NCI-H2171 (cell line): ENCODE measurements at places on chromosomes 4 and X.

DNA sequence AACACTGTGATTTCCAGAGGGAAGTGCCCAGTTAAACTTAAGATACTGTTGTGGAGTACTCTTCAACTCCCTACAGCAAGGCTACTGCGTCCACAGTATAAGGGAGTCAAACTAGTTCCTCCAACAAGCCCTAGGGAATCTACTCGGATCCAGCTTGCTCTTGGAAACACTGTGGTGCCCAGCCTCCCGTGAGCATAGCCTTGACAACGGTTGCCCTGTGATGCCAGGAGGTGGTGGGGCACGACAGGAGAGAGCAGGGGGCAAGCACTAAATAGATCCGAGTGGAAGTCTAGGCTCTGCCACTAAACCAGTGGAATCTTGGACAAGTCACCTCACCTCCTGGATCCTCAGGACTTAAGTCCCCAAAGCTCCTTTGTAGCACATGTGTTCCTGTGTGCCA, 45.6 kb downstream of the SMC1A start:
- no peak for DNase-seq

GRCh38 chrX:6004529-6004928, 224.1 kb downstream of the NLGN4X start:
- no peak for DNase-seq

DNA sequence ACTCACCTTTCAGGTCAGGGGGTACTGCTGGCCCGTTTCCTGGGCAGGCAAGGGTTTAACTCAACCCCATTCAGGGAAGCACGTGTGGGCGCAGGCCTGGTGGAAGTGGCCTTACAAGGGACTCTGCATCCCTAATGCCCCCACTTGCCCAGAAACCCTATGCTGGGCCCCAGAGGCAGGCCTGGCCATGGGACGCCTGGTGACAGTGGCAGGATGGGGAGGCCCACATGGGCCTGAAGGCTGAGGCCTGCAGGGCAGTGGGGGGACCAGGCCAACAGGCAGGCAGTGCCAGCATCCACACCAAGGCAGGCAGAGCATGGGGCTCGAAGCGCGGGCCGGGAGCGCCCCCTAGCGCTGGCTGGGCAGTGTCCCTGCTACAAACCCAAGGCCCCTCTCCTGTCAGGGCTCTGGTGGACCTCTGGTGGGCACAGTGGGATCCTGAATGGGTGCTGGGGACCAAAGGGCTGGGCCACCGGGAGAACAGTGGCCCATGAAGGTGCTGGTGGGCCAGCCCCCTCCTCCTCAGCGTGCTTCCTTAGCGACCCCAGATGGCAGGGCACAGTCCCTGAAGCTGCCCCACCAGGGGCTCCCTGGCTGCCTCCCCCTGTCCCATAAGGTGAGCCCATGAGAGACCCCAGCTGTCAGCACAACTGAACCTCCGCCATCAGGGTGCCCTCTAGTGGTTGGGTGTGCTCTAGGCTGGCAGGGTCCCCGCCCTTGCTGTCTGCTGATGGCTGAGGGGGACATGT, 16.8 kb downstream of the FGFR3 start:
- peak; percentile 48 for DNase-seq

DNA sequence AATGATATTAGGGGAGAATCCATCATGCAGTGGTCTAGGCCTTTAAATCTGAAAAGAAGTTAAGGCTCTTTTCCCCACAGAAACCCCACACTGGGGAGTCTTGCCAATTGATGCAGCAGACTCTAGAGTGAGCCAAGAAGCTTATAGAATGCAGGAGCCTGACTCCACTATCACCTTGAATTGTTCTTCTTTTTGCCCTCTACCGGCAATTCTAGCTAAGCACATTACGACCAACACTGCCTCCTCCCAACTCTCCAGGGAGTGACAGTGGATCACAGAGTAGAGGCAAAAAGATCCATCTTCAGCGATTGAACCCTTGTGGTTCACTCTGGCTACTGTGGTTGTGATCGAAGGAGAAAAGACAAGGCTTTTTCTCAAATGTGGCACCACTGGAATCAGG, 331.5 kb downstream of the NKX6-1 start:
- DNase-seq, result no peak

DNA sequence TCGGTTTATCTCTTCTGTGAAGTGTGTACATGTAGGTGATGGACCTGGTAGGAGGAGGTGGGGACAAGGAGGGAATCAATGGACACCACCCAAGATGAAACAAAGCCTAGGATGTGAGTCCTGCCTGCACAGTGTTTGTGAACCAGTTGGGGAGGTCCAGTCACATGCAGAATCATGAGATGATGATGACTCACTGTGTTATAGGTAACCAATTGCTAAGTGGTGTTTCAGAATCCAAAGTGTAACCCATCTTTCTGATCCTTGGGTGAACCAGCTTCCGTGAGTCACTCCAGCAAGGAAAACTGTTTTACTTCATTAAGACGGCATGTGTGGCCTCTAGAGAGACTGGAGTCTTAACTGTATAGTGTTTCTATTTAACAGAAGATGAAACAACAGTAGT, 57.9 kb upstream of the HPF1 start:
- DNase-seq, result no peak

- DNase-seq, result no peak
These were observed 1.2 kb downstream of the AKAP17A start for GRCh38 chrX:1592470-1593142.

- no peak for DNase-seq
These were observed 286.5 kb downstream of the STK32B start for GRCh38 chr4:5337731-5338130.

GRCh38 chr4:44678094-44679041, at the start of gene GUF1:
TSS of gene GUF1 (plus strand) at chr4:44678420. CDS start at chr4:44678623, 203 bp downstream.
- DNase-seq, result peak; percentile 72

DNA sequence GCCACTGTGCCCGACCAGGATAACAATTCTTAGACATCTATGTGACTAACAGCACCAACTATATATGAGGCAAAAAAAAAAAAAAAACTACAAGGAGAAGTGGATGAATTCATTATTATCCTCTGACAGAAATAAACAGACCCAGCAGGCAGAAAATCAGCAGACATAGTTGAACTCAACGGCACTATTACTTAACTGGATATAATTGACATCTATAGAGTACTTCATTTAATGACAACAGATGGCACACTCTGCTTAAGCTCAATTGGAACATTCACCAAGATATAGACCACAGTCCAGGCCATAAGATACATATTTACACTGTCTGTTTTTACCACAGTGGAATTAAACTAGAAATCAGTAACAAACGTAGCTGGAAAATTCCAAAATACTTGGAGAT, 13.3 kb downstream of the CLDN22 start:
- peak; percentile 6 for DNase-seq
